CD4-positive, alpha-beta T cell treated with Interferon gamma for 1 hour (primary cell): ENCODE measurements at places on chromosomes 3 and 15.

DNA sequence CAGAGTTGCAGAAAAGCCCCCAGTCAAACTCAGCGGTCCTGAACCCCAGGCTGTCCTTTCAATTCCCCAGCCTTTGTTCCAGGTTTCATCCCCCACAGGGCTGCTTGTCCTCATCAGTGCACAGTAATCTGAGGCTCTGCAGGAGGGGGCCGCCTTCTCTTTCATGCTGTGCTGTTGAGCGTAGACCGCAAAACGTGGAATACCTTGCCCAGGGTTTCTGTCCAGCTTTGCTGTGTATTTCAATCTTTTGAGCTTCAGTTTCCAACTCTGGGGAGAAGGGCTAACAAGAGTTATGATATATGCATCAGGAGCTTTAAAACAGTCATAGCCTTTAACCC lies 64.8 kb downstream of the FAM43A start:
- no peak for DNase-seq

DNA sequence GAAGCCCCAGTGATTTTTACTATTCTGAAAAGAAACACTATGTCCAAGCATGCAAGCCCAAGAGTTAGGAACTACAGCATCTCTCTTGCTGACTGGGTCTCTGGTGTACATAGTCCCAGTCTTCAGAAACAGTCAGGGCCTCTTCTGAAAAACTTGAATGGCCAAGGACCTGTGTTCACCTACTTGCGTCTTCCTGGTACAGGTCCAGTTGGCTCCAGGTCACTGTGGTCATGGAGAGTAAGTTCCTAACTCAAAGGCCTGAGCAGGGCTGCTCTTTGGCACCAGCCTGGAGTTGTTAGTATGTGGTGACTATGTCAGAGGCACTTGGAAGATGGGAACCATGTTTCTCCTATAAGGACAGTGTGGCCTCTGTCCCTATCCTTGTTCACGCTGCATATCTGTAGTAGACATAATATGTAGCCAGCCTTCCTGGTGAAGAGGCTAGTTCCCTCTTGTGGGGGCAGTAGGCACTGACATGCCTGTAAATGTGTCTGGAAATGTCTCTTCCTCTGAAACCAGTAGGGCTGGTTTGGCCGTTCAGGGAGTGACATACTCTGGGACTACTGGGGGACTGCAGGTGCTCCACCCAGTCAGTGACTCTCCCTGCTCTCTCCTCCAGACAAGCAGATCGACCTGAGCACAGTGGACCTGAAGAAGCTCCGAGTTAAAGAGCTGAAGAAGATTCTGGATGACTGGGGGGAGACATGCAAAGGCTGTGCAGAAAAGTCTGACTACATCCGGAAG lies 2.6 kb upstream of the RBM15B start:
- no peak for DNase-seq

DNA sequence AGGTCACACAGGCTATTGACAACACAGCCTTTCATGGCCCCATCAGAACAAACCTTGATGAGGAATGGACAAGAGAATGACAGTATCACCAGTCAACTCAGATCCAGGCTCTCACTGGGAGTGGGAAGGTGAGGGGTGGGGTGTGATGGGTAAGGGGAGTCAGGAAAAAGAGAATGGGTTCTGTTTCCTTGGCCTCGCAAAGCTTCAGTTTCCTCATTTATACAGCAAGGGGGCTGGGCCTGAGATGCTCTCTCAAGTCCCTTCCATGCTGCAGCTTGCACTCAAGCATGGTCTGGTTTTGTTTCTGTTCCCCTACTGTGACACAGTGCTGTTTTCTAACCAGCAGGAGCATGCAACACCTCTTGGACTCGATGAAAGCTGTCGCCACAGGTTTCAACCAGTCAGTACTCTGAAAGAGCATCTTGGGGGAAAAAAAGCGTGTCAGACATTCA lies 65.7 kb upstream of the IL12A start:
- DNase-seq, result peak; percentile 24

GRCh38 chr3:58190882-58191281 lies 19.9 kb downstream of the DNASE1L3 start:
- no peak for DNase-seq

GRCh38 chr15:58604455-58604923 lies 145.0 kb downstream of the ADAM10 start:
- no peak for DNase-seq

DNA sequence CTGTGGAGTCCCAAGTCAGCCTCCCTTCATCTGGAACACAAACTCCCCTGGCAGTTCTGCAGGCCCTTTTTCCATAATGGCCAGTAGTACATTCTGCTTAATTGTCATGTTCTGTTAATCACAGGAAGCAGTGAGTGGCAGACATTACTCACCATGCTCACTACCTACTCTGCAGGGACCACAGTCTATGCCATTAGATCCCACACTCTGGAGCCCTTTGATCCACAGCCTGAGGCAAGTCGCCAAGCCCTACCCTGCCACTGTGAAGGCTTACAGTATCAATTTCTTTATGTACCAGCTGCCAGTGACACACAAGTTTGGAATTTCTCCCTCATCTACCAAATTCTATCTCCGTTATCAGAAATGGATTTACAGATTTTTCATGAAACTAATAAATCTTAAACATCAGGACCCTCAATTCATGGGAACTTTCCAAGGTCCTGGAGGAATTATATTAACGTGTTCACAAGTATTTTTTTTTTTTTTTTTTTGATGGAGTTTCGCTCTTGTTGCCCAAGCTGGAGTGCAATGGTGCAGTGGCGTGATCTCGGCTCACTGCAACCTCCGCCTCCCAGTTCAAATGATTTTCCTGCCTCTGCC lies 20.6 kb upstream of the WWTR1 start:
- DNase-seq, result no peak

- DNase-seq, result no peak
Observed at GRCh38 chr3:9047452-9048346, 84.4 kb upstream of the RAD18 start.

DNA sequence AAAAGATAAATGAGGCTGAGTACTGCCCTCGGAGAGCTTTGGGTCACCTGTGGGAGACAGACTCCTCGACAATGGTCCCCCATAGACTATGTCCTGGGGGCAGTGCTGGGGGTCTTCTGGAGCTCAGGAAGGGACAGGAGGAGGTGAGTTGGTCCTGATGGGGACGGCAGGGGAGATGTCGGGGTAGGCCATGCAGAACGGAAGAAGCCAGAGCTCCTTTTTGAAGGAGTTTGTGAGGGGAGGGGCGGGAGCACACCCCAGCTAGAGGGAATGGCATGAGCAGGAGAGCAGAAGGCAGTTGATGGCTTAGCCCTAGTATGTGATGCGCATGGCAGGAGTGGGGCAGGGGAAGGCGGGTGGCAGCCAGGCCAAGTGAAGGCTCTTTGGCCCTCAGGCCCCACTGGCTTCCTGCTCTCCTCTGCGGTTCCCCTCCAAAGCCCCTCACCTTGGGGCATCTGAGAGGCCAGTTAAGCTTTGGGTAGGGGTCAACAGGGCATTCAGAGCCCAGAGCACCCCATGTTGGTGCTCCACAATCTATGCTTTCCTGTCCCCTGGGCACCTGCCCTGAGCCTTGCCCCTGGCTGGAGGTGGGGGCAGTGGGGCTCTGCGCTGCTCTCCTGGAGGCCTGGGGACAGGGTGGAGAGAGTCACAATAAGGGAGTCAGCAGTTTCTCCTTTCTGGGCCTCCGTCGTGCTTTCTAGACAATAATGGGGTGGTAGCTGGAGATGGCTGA lies 179.3 kb downstream of the SMAD6 start:
- no peak for DNase-seq

DNA sequence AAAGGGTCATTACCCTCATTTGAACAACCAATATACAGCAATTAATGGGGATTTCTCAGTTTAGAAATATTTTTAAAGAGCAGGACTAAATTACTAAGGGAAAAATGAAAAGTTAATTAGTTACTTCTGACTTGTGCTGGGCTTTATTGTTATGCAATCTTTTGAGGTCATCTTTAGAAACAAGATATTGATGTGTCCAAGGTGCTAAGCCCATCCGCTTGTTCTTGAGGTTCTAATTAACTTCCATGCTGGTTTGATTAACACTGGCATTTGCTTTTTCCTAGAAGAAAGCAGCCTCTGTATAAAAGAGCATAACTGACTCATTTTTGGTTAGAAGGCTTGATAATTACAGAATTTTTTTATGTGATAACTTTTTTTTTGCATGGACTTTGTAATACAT lies 256.5 kb upstream of the AGTR1 start:
- DNase-seq, result no peak

GRCh38 chr3:54347060-54347459 lies 224.7 kb downstream of the CACNA2D3 start:
- DNase-seq, result no peak

- DNase-seq, result no peak
Observed at GRCh38 chr3:134797057-134797740, 2.1 kb downstream of the EPHB1 start.

DNA sequence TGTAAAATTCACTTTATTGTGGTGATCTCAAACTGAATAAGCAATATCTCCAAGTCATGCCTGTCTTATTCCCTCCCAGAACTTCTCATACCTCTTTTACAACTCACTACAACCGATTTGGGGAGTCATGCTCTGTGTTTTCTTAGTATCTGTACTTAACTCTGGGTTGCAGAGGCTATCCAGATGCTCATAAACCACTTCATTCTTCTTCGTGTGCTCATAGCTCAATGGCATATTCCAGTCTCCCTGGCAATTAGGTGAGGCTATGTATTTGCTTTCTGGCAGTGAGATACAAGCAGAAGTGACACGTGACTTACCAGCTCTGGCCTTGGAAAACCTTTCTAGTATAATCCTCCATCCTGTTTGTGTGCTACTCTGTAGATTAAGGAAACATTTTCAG lies 360.9 kb downstream of the ZNF385D start:
- DNase-seq, result no peak

GRCh38 chr15:91525751-91526150 lies 327.8 kb upstream of the SLCO3A1 start:
- no peak for DNase-seq

- no peak for DNase-seq
Observed at GRCh38 chr3:100257586-100257985, 3.2 kb upstream of the TBC1D23 start.

DNA sequence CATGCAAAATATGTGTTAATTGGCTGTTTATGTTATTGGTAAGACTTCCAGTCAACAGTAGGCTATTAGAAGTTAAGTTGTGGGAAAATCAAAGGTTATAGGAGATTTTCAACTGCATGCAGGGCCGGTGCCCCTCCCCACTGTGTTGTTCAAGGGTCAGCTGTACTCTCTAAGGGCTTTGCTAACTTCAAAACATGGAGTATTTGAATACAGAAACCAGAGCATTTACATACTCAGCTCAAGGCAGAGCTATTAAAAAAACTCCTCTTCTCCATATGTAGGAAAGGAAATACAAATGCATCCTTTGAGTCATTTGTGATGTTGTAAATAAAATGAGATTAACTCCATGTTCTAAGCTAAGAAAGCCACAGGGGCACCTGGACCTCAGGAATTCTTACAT lies 16.8 kb downstream of the IL17RB start:
- DNase-seq, result no peak

GRCh38 chr15:62849316-62850106 lies 193.0 kb upstream of the TPM1 start:
- no peak for DNase-seq

- no peak for DNase-seq
Observed at GRCh38 chr3:138726946-138727730, 107.6 kb downstream of the PIK3CB start.

GRCh38 chr15:60462027-60462426 lies 16.9 kb downstream of the ICE2 start:
- no peak for DNase-seq

GRCh38 chr3:13223574-13224237 lies 150.5 kb upstream of the IQSEC1 start:
- DNase-seq, result no peak

DNA sequence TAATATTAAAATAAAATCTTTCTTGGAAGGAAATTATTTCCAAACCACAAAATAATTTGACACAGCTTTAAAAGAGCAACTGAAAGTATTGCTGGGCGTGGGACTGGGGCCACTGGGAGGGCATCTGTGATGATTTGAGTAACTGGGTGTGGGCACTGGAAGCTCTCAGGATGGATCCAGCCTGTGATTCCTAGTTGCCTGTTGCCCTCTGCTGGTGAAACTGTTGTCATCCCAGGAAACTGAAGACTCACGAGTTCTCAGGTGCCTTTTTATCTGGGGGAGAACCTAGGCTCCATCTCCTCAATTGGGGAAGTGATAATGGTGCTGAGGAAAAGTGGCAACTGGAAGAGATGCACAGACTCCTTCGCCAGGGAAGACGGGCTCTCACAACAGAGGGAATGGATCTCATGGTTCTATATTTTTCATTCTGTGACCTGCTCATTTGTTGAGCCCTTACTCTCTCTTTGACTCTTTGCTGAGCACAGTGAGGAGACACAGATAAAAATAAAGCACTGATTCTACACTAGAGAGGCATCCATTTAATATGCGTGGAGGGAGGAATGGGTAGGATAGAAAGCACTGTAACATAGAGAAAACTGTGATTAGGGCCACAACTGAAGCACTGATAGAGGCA lies 61.6 kb downstream of the TPRG1 start:
- no peak for DNase-seq

GRCh38 chr3:2513986-2514385 lies 415.3 kb downstream of the CNTN4 start:
- no peak for DNase-seq

- no peak for DNase-seq
Observed at GRCh38 chr3:156957715-156958114, 131.6 kb downstream of the LEKR1 start.

GRCh38 chr3:120129051-120129450 lies 34.8 kb upstream of the GSK3B start:
- DNase-seq, result no peak

GRCh38 chr3:142087676-142088075 lies 61.7 kb downstream of the TFDP2 start:
- no peak for DNase-seq

DNA sequence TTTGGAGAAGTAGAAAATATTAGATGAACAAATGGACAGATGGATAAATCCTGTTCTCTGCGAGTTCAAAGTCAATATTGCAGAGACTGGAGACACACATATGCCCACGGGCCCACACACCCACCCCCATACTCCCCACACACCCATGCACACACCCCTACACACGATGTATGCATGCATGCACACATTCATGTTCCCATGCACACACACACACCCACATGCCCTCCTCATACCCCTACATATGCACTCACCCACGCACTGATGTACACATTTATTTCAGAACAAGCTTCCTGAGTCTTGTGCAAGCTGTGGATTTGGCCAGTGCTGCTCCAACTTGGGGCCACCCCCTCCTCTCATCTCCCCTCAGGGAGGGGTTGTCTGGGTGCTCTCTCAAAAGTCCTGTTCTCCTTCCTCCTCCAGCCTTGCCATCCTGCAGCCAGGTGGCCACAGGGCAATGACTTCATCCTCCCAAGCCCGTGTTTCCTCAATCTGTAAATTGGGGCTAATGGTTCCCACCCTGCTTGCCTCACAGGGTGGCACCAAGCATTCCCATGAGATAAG lies 16.4 kb downstream of the MAPKAPK3 start:
- no peak for DNase-seq

DNA sequence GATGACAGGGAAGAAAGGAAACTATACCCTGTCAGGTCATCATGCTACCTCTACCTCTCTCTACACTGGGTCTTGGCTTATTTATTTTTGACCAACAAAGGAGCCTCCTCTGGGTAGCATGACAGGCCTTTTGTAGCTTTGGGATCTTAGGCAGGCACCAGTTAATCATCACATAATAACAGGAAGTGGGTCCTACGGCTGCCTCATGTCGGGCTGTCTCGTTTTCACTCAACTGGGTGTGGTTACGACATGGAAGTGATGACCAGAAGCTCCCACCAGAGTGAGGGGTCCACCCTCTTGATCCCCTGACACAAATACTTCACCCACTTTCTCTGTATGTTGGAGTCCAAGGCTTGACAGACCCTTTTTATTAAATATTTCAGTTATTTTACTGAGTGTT lies 105.3 kb downstream of the CD47 start:
- peak; percentile 38 for DNase-seq
